ENCODE measurements at places on chromosomes 16 and 17. TPM values are rescaled to one million over a fixed set of nuclear protein-coding genes. Genes with fewer than 3 reads are reported as not detected.

- no peak for DNase-seq
Measured at GRCh38 chr17:40463122-40463550, 19.9 kb downstream of the IGFBP4 start.

DNA sequence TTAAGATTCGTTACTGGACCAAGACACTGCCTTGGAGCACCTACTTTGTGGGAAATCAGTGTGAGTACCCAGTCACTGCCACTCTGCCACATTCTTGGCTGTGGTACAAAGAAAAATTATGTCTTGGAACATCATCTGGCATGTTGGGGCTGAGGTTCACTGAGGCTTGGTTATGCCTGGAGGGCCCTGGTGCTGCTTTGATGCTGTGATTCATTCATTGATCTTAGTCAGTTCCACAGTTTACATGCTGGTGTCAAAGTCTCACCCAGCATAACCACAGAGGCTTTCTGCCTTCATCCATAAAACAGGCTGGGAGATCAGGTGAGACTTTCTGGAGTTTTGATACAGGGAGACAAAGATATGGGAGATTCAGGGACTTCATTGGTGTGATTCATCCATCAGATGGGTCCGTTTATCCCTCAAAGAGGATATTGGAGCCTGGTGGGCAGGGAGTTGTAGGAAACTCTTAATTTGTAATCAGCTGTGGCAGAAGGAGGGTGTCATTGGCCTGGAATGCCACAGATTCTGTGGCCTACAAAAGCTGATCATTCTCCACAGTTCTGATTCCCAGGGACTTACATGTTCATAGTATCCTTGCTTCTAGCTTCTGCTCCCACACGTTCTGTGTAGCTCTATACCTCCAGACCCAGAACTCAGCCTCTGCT, 322.5 kb downstream of the PMP22 start:
- DNase-seq, result no peak

The SLFN14 gene
- not detected for total RNA-seq

DNA sequence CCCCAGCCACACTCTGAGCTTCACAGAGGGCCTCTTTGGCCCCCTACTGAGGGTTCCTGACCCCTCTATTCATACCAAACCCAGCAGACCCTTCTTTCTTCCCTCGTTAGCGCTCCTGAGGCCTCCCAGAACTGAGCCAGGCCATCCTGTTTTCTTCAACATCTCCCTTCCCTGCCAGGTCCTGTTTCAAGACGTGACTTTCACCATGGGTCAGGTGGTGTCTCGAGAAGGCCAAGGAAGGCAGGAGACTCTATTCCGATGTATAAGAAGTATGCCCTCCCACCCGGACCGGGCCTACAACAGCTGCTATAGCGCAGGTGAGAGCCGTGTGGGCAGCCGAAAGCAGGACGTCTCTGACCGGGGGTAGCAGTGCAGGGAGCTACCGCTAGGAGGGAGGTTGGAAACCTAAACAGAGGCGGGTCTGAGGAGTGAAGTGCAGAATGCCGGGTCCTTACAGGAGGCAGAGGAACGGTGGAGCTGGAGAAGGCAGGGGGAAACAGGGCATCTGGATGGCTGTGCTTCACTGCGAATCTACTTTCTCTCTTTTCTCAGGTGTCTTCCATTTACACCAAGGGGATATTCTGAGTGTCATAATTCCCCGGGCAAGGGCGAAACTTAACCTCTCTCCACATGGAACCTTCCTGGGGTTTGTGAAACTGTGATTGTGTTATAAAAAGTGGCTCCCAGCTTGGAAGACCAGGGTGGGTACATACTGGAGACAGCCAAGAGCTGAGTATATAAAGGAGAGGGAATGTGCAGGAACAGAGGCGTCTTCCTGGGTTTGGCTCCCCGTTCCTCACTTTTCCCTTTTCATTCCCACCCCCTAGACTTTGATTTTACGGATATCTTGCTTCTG, 1.3 kb upstream of the SENP3 start:
- DNase-seq, result no peak

The FAM20A gene
- 0.44 TPM for total RNA-seq

DNA sequence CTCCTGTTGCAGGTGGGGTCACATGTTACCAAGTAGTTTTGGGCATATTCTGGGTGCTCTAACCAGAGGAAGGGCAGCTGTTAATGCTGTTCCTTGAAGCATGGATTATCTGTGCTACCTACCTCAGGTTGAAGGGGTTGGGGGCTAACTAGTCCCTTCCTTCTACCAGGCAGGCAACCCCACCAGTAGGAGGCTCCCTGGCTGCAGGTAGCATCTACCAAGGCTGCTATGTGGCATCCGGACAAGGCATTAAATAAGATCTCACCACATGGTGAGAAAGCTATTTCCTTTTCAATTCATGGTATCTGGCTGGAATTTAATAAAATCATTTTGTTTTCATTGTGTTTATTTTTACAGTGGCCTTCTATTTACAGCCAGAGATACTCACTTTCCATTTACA, 62.5 kb downstream of the CACNG3 start:
- DNase-seq, result no peak

DNA sequence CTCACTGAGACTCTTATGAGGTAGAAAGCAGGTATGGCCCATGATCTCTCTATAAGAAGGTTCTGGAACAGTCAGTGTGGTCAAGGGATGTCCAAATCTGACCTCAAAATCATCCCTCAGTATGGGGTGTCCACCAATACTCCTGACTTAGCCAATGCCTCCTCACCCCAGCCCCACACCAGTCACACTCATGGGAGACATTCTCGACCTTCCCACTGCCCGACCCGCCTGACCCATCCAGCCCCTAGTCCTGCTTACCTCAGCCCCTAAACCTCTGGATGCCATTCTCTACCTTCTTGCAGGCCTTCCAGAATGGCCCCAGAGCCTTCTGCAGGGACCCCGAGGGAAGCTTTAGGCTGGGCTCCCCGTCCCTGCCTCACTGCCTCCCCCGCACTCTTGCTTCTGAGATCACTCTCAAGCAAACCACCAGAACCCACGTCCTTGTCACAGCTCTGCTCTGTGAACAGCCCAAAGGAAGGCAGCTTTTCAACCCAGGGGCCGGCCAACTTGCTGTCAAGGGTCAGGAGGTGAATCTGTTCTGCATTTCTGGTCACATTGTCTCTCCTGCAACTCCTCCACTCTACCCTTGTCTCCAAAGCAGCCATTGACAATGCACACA, 44.9 kb upstream of the RBFOX3 start:
- DNase-seq, result no peak

The CHST4 gene
- 1.1 TPM for total RNA-seq

DNA sequence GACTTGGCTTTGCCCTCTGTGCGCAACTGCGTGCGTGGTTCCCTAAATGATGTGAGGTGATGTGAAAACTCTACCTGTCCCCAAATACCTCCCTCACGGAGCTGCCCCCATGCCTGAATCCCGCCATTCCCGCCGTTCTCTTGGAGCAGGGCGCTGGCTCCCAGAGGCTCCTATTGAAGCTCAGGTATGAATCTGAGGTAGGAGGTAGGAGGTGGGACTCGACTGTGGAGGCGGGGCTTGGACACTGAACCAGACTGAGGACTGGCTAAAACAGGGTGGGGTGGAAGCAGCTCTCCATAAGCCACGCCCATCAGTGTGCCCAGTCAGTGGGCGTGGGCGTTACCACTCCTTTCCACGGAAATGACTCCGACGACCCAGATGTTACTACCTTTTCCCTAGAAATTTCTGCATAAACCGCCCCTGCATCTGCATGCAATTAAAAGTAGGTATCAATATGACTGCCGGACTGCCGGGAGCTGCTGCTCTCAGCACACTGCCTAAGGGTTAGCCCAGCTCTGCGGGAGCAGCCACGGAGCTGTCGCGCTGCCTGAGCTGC, 41.0 kb downstream of the FOXL1 start:
- DNase-seq, result peak; percentile 33

The RHBDF1 gene
- 41.7 TPM for total RNA-seq

GRCh38 chr17:47204722-47205418, 4.3 kb upstream of the MYL4 start:
- no peak for DNase-seq

The CA4 gene
- 1.4 TPM for total RNA-seq

The CNGB1 gene
- not detected for total RNA-seq

The KRT222 gene
- total RNA-seq, result not detected

The FOXF1 gene
- total RNA-seq, result 0.10 TPM

- no peak for DNase-seq
Measured at GRCh38 chr17:557371-557770, 157.3 kb downstream of the VPS53 start.

GRCh38 chr16:14196539-14196938, 125.4 kb downstream of the MRTFB start:
- DNase-seq, result no peak

- DNase-seq, result no peak
Measured at GRCh38 chr16:12763517-12763916, 40.2 kb downstream of the CPPED1 start.

The TP53TG3 gene
- total RNA-seq, result 1.2 TPM

GRCh38 chr16:13912891-13913290, 7.1 kb upstream of the ERCC4 start:
- DNase-seq, result no peak

GRCh38 chr17:29710891-29711418, 88.2 kb upstream of the CORO6 start:
- no peak for DNase-seq

DNA sequence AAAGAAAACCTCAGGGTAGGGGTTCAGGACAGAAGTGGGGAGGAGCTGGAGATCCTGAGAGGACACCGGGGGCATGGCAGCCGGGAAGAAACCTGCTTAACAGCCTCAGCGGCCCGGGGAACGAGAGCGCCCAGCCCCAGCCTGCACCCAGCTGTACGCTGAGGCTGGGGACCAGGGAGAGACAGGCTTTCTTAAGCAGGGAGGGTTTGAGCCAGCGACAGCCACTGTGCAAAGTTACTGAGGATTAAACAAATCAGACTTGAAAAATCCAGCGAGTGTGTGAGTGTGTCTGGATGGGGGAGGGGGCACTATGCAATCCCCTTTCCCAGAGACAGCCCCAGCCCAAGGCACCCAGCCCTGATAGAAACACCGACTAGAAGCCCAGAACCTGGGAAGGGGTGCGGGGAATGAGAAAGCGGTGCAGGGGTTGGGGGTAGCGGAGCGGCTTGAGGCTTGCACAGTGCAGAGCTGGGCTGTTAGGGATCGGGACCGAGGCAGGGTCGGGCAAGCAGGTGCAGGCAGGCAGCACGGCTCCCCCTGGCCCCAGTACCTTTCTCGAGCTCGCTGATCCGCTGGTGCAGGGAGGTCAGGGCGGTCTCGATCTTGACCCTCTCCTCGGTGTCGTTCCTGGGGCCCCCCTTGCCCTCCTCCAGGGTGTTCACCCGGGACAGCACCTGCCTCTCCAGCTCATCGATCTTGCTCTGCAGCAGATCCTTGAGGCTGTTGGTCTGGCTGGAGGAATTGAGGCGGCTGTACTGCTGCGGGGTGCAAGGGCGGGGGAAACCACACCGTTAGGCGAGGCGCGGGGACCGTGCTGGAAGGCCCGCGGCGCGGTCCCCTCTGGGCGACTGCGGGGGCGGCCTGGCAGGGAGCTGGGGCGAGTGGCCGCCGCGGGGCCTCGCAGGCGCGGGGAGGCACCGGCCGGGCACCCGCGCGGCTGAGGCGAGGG, 1.2 kb downstream of the NPTX1 start:
- no peak for DNase-seq

- DNase-seq, result no peak
Measured at GRCh38 chr17:19388791-19389785, 2.1 kb upstream of the MFAP4 start.

GRCh38 chr16:85195900-85196772, 83.9 kb upstream of the CIBAR2 start:
- no peak for DNase-seq

GRCh38 chr16:54055191-54055590, 231.4 kb downstream of the IRX3 start:
- DNase-seq, result no peak

GRCh38 chr17:57138030-57138911, 53.2 kb downstream of the AKAP1 start:
- no peak for DNase-seq

DNA sequence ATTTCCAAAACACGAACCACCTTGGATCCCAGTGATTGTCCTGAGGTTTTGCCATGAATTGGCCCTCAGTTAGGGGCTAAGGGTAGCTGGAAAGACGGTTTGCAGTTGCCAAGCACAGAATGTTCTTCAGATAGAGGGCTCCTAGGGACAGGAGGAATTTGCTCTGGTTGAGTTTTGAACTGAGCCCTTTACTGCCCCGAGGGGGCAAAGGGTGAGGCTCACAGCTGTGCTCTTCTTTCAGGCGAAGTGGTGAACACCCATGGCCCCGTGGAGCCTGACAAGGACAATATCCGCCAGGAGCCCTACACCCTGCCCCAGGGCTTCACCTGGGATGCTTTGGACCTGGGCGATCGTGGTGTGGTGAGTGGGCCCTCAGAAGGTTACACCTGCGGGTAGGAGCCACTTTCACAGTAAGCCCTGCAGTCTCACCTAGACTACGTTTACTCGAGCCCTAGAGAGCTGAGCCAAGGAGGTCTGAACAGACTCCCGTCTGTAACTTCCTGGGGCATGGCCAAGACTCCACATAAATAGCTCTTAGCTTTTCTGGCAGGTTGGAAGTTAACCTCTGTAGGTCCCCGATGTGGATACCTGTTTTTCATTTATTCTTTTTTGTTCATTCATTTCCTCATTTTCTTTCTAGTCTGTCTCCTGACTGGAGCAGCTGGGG, 32.5 kb downstream of the NMT1 start:
- DNase-seq, result no peak

DNA sequence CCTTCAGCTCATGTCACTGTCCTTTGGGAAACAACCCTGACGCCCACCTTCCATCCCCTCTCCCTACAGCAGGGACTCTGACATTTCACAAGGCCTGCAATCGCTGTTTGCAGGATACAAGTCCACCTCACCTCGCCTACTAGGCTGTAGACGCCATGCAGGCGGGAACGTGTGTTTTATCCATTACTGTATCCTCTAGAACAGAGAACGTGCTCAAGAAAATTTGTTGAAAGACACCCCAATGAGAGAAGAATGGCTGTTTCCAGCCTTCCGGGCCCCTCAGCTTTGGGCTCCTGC, 1.5 kb upstream of the TTYH2 start:
- no peak for DNase-seq

The CYLD gene
- 10.1 TPM for total RNA-seq

DNA sequence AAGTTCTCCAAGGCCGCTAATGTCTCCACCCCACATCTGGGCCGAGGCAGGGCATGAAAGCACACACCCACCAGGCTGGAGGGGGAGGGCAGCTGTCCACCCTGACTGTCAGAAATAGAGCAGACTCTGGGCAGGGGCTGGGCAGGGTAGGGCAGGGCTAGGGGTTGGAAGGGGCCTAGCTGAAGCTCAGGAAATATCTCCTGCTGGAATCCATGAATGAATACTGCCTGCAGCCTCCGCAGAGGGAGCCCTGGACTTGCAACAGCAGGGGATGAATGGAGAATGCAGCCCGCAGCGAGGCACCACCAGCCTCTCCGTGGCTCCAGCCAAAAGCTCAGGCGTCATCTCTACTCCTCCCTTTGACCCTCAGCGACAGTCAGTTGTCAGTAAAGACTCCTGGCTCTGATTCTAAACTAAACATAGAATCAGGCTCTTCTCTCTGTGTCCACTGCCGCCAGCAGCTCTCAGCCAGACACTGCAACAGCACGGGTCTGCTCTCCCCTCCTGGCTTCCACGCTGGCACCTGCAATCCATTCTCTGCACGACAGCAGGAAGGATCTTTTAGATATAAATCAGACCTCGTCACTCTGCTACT, 23.9 kb upstream of the NGFR start:
- DNase-seq, result no peak
